ENCODE measurements at places on chromosomes 3 and 15. TPM values are rescaled to one million over a fixed set of nuclear protein-coding genes. Genes with fewer than 3 reads are reported as not detected.

MLH1 gene
- 89.6 TPM for total RNA-seq

ROBO1 gene
- 8.6 TPM for total RNA-seq

CTXN2 gene
- not detected for total RNA-seq

LRRC49 gene
- total RNA-seq, result not detected

SHC4 gene
- 2.5 TPM for total RNA-seq

KCNMB3 gene
- 0.34 TPM for total RNA-seq
